ENCODE measurements at places on chromosomes 5 and 9. TPM values are rescaled to one million over a fixed set of nuclear protein-coding genes. Genes with fewer than 3 reads are reported as not detected.

DNA sequence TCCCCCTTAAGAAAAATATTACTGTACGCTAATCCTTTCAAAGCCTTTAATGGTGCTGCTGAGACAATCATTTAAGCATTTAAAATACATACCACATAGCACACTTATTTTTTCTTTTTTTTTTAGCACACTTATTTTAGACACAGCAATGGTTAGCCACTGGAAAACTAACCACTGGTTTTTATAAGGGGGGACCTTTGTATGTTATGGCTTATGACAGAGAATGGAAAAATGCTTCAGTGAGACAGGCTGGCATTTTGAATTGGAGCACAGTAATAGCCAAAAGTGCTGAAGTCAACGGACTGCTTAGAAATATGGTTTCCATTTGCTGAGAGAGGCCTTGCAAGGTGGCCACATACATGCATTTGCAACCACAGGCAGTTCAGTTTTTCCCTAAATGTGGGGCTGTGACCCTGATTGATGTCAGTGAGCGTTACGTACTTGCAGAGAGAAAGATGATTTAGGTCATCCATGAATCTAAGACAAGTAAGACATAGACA, 28.5 kb downstream of the AOPEP start:
- H3K36me3 ChIP-seq = peaks cover 18% of the 10 kb centered on the region
- no peak for DNase-seq
- peaks cover 15% of the 10 kb centered on the region for H3K4me1 ChIP-seq

DNA sequence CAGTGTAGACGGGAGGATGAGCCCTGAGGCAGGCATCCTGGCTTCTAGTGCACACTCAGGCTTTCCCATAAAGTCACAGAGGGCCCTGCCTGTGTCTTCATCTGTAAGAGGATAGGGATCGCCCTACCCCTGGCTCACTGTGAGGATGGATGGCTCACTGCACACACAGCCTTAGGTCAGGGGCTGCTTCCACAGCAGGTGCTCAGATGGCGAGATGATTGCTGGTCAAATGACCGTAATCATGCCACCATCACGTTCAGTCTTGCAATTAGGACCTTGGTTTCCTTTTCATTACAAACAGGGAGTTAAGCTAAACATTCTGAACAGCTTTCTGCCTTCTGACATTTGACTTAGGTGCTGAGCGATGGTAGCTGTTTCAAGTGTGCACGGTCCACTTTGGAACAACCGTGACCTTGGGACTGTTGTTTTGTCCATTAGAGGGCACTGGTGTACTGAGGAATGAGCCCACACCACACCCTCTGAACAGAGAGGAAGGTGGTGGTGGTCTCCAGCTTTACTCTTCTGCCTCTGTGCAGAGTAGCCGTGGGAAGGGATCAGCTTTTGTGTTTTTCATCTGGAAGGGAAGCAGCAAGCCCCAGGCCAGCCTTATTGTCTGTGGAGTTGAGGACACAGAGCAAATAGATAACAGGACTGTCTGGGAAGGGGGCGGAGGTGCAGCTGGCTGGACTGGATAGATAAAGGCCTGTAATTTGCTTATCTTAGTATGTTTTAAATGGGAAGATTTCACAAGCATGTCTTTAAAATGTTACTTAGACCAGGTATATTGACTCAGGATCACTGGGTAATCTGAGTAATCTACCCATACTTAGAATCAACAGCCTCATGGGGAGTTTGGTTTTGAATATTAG, 183.1 kb downstream of the TRIO start:
- peak overlapping the region; percentile 70 for H3K27ac ChIP-seq
- no peaks in the 10 kb centered on the region for H3K27me3 ChIP-seq
- H3K4me3 ChIP-seq = no peak overlapping the region
- H3K4me1 ChIP-seq = peaks cover 14% of the 10 kb centered on the region
- peaks cover 48% of the 10 kb centered on the region for H3K36me3 ChIP-seq

- no peaks in the 10 kb centered on the region for H3K27me3 ChIP-seq
- no peaks in the 10 kb centered on the region for H3K36me3 ChIP-seq
- DNase-seq = no peak
- no peak overlapping the region for H3K4me3 ChIP-seq
- H3K4me1 ChIP-seq = peaks cover 4% of the 10 kb centered on the region
Measured at GRCh38 chr9:125608489-125609224, 98.4 kb downstream of the MAPKAP1 start.

DNA sequence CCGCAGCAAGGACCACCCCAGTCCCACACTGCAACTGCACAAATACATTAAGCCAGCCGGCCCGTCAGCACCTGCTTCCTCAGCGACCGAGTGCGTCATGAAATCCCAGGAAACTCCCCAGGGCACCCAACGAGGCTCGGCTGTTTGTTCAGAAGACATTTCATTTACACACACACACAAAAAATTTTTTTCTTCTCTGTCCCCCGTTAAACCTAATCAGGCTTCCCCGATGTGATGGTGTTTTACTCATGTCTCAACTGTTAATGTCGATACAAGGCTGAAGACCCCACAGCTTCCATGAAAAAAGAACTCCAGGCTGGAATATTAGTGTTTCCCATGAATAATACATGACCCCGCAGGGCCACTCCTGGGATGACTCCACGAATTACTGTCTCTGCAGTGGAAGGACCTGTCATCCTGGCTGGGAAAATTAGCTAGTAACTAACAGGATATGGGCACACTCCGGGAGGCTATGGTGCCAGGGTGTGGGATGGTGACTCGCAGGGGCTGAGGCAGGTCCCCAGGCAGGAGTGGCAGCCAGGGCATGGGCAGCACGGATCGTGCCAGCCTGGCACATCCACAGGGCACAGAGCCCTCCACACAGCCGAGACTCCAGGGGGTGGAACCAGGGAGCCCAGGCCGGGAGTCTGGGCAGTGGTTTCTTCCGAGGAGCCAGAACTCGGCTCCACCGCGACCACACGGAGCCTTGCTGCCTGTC, 102.4 kb downstream of the VAV2 start:
- peaks cover 39% of the 10 kb centered on the region for H3K4me1 ChIP-seq
- peak overlapping the region; percentile 75 for H3K27ac ChIP-seq
- H3K27me3 ChIP-seq = no peaks in the 10 kb centered on the region

DNA sequence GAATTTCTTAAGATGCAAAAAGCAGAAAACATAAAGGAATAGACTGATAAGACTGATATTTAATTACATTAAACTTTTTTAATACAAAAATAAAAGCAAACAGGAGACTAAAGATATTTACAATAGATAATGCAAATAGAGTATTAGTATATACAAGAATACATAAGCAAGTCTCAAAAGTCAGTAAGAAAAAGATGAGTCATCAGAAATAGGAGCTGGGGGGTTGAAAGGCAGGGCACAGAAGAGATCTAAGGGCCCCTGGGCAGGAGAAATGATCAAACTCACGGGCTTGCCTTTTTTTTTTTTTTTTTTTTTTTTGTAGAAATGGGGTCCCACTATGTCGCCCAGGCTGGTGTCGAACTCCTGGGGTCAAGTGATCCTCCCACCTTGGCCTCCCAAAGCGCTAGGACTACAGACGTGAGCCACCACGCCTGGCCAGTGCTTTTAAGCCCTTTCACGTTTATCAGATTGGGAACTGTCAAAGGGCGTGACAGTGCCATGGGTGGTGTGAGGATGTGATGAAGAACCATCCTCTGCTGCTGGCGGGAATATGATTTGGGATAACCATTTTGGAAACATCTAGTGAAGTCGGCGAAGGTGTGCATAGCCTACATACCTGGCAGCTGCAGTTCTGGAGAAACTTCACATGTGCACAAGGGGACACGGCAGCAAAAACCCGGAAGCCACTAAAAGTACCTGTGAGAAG, 126.1 kb downstream of the CACNA1B start:
- H3K36me3 ChIP-seq = no peaks in the 10 kb centered on the region
- no peak overlapping the region for H3K27ac ChIP-seq
- no peak overlapping the region for H3K4me3 ChIP-seq
- no peaks in the 10 kb centered on the region for H3K4me1 ChIP-seq
- DNase-seq = no peak
- H3K27me3 ChIP-seq = peaks cover 5% of the 10 kb centered on the region

FCN2 gene
- not detected for total RNA-seq

DAB2IP gene
- total RNA-seq = 57.2 TPM

DNA sequence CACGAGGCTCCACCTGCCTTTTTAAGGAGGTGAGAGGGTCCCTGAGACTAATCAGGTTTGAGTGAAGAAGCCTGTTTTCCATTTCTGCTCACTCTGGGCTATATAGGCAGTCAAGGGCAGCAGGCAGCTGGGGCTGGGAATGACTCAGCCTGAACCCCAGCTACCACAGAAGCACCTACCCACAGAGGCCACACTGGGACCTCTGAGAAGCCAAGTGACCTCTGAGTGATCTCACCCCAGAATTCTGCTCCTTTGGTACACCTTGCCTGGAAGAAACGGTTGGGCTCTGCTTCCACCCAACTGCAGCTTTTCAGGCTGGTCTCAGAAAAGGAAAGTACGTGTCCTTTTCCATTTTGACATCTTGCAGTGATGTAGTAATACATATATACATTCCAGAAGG, 6.8 kb downstream of the FAM219A start:
- peaks cover 8% of the 10 kb centered on the region for H3K27me3 ChIP-seq
- no peak overlapping the region for H3K4me3 ChIP-seq
- peak overlapping the region; percentile 4 for H3K27ac ChIP-seq
- no peaks in the 10 kb centered on the region for H3K36me3 ChIP-seq
- peaks cover 5% of the 10 kb centered on the region for H3K4me1 ChIP-seq
- no peak for DNase-seq

GRCh38 chr5:107812570-107813141, 141.9 kb upstream of the EFNA5 start:
- H3K4me1 ChIP-seq = no peaks in the 10 kb centered on the region
- no peaks in the 10 kb centered on the region for H3K36me3 ChIP-seq
- no peaks in the 10 kb centered on the region for H3K27me3 ChIP-seq

DNA sequence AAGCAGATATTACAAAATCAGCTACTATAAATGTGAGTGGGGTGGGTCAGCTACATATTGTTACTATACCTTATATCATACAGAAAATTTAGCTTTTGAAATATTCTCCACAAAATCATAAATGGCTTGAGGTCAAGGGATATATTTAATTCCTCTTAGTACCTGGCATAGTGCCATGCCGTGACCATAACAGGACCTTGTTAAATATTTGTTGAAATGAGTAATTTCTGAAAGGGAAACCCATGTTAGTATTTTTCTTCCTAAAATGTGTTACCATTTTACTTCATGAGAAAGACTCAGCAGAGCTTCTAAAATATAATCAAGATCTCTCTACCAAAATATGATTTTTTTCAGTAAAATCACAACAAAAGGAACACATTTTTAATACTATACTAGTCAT, 14.8 kb downstream of the ATP10B start:
- H3K4me3 ChIP-seq = no peak overlapping the region
- no peaks in the 10 kb centered on the region for H3K27me3 ChIP-seq
- no peaks in the 10 kb centered on the region for H3K36me3 ChIP-seq

DNA sequence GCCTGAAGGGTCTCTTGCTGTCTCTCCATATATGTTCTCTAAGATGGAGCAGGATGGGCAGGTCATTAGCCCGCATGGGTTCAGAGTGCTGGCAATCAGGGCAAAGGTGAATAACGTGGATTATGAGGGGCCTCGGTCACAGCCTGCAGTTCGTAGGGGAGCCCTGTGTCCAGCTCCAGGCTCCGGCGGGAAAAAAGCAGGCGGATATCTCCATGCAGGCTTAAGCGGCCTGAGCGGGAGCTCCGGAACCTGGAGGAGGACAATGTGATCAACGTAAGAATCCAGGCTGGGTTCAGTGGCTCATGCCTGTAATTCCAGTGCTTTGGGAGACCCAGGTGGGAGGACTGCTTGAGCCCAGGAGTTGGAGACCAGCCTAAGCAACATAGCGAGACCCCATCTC, 2.2 kb upstream of the STOML2 start:
- no peaks in the 10 kb centered on the region for H3K27me3 ChIP-seq
- peaks cover 15% of the 10 kb centered on the region for H3K36me3 ChIP-seq
- peaks cover 18% of the 10 kb centered on the region for H3K4me1 ChIP-seq
- no peak overlapping the region for H3K27ac ChIP-seq
- H3K4me3 ChIP-seq = no peak overlapping the region

DNA sequence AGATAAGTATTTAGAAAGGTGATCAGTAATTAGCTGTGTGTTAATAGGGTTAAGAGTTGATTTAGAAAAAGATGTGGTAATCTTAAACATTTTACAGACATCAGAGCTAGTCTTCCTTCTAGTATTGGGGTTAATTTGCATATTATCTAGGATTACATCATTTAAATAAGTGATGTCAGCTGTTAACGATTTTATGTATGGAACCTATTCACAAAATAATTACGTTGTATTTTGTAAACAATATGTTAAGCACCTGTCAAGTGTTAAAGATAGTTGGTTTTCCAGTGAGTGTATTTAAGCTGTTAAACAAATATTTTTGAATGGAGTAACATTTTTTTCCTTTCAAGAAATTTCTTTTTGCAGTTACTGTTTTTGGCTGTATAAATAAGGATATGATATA, 2.2 kb downstream of the DCP2 start:
- peaks cover 35% of the 10 kb centered on the region for H3K4me1 ChIP-seq
- H3K4me3 ChIP-seq = peak overlapping the region; percentile 98
- H3K27me3 ChIP-seq = no peaks in the 10 kb centered on the region

OR1Q1 gene
- not detected for total RNA-seq

DNA sequence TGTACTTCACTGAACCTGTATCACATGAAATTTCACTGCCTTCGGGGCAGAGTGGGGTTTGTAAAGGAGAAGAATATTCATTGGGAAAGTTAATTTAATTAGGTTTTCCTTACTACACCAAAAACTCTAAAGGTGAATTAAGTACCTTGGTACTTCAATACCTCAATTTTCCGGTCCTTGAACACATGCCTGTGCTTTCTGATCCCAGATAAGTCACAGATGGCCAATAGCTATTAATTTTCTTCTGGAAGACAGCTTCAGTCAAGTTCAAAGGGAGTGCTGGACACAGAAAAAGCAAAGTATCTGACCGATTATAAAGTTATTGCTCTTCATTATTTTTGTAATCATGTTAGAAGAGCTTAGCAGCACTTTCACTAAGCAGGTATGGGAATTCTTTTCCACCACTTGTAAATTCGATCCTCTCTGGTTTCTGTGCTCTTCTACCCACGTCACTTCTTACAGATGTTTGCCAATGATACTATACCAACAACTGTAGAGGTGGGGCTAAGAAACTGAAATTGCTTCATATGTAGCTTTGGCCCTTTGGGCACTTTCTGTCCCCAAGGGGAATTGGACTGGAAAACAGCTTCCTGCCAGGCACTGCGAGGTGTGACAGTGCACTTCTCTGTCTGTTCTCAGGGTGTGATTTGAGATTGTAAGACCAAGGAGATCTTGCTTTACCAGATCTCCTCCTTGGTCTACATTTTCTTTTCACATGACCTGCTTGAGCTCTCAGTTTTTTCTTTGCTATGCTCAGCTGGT, 164.0 kb downstream of the CCDC192 start:
- H3K4me1 ChIP-seq = peaks cover 15% of the 10 kb centered on the region
- H3K4me3 ChIP-seq = no peak overlapping the region
- H3K36me3 ChIP-seq = no peaks in the 10 kb centered on the region
- DNase-seq = no peak
- no peaks in the 10 kb centered on the region for H3K27me3 ChIP-seq

DNA sequence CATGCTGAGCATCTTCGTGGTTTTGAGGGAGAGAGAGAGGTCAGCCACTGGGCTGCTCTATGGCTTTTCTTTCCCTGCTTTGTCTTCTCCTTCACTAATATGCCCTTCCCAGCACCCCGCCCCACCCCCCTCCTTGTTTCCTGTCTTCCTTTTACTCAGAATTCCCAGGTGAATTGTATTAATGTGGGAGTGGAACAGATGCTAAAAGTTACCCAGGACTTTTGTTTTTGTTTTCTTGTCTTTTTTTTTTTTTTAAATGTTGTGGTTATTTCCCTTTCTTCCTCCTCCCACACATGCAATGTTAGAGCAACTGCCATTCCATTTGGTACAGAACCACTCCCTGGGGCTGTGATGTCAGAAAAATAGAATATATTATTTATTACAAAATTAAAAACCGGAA, 442.7 kb upstream of the CD180 start:
- H3K27me3 ChIP-seq = no peaks in the 10 kb centered on the region
- no peak overlapping the region for H3K4me3 ChIP-seq
- peaks cover 10% of the 10 kb centered on the region for H3K4me1 ChIP-seq
- peaks cover 7% of the 10 kb centered on the region for H3K36me3 ChIP-seq
- no peak overlapping the region for H3K27ac ChIP-seq

Data from type B pancreatic cell (in vitro differentiated cells).